Dorsolateral prefrontal cortex (tissue), 122 donors: ENCODE measurements at places on chromosomes 7 and 10. TPM values are rescaled to one million over a fixed set of nuclear protein-coding genes. Genes with fewer than 3 reads are reported as not detected.

GRCh38 chr7:150514748-150515222 is at the start of gene GIMAP7:
TSS of gene GIMAP7 (plus strand) at chr7:150514872. CDS start at chr7:150519975, 5,103 bp downstream.
- no peak for DNase-seq

DNA sequence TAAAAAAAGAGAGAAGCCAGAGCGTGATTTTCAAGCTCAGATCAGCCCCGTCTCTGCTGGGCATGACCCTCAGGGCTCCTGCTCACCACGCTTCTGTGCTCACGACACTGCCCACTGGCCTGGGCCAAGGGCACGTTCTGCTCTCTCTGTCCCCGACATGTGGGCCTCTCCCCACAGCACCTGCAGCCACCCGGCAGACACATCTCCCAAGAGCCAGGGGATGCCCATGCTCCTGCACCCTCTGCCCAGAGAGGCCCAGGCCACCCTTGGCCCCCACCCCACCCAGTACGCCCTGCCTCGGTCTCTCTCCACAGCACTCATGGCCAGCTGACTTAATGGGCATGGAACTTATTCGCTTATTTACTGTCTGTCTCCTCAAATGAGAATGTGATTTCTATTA is 175.4 kb upstream of the RNF32 start:
- no peak for DNase-seq

DNA sequence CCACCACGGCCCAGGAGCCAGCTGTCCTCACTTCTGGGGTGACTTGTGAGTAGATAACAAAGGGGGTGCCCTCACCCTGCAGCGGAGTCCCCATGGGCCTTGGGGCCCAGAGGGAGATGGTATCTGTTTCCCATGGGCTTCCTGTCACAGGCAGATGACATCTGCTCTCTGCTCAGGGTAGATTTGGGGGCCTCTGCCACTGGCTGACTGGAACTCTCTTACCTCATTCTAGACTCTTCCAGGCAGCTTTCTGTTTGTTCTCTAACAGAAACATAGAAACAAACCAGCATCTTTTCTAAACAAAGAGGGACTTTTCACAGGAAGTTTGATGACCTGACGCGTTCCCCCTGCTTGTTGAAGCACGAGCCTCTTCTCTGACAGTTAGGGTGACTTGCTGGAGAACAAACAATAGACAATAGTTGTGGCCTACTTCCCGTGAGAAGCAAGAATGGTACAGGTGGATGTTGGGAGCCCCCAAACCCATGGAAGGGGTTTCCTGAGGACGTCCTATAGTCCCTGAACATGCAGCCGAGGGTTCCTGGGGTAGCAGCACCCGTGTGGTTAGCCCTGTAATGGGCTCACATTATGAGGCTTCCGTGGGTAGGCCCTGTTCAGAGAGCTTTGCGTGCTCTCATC is 61.6 kb downstream of the GRK5 start:
- DNase-seq, result no peak

GRCh38 chr7:25659841-25660240 is 431.6 kb upstream of the NPVF start:
- no peak for DNase-seq

GRCh38 chr10:21161647-21162046 is 264.5 kb upstream of the NEBL start:
- no peak for DNase-seq

Gene GIMAP5
- 6.9 TPM for total RNA-seq

Gene TAS2R4
- total RNA-seq, result 6.5 TPM

Gene ZP3
- total RNA-seq, result 2.0 TPM
